ENCODE measurements at places on chromosomes 12 and 14.

GRCh38 chr12:2739832-2740641 is 54.7 kb upstream of the FKBP4 start:
- peak; percentile 48 for DNase-seq

DNA sequence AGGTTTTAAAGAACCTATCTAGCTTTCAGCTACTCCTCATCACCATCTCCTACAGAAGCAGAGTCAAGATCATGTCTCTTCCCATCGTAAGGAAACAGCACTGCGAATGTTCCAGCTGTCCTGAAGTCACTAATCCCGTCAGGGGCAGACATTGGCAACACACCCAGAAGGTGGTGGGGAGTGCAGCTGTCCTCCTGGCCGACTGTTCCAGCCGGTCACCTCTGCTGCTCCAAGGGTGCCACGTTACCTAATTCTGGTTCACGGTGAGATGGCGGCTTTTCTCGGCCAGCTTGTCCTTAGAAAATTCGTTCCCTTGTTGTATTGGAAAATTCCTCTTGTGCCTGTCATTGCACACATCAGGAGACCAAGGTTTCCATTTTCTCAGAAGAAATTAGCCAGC is 196.2 kb downstream of the ZFP36L1 start:
- DNase-seq, result no peak

- DNase-seq, result no peak
Measured at GRCh38 chr12:47786662-47787280, 13.7 kb downstream of the SLC48A1 start.

- no peak for DNase-seq
Measured at GRCh38 chr12:131905630-131906091, 11.2 kb downstream of the ULK1 start.

GRCh38 chr12:63782466-63782865 is 2.8 kb downstream of the RXYLT1 start:
- no peak for DNase-seq
